ENCODE measurements at places on chromosomes 2 and 18. TPM values are rescaled to one million over a fixed set of nuclear protein-coding genes. Genes with fewer than 3 reads are reported as not detected.

DNA sequence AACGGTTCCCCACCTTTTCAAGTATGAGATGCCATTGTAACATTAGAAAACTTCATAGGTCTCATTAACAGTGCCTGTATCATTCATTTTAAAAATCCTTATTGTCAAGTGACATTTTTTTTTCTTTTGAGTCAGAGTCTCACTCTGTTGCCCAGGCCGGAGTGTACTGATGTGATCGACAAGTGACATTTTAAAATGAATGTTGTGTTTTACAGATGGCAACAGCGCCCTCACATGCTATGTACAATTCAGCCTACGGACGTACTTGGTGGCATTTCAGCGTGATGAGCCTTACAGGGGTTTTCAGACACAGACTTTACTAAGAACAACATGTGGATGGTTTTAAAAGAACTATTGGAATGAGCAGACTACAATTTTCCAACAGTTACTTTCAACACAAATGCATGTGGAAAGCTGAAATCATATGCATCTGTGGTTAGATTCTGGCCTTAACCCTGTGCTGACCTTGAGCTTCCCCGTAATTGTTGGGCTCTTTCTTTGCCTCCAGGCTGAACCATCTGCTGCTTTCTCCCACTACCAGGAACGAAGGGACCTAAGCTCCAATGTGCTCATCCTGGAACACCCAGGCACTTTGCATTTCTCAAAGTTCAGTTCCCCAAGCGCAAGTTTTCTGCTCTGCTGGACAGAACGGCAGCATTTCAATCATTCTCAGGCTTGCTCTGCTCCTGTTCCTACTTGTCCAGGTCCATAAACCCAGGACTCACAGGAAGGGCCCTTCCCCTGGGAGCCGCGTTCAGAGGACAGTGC is 119.9 kb upstream of the NDUFV2 start:
- no peaks in the 10 kb centered on the region for H3K27me3 ChIP-seq
- H3K27ac ChIP-seq = peak overlapping the region; percentile 17
- H3K36me3 ChIP-seq = no peaks in the 10 kb centered on the region
- H3K4me3 ChIP-seq = no peak overlapping the region

DNA sequence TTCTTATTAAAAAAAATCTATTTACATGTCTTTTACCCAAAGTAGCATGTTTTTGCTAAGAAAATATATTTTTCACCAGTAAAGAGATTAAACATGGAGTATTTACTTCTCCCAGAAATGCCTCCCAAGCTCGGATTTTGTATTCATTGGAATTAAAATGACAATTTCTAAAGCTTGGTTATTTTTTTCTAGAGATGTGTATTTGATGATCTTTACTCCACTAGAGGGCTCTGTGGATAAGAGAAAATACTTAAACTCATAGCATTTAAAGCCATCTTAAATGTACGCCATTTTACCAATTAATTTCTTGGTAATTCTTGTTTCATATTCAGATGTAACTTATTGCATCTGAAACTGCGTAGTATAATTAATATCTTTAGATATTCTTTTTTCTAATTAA is 461.4 kb downstream of the GALR1 start:
- DNase-seq = peak; percentile 36
- H3K27me3 ChIP-seq = no peaks in the 10 kb centered on the region
- no peak overlapping the region for H3K27ac ChIP-seq
- no peak overlapping the region for H3K4me3 ChIP-seq
- H3K4me1 ChIP-seq = no peaks in the 10 kb centered on the region
- no peaks in the 10 kb centered on the region for H3K36me3 ChIP-seq

- no peaks in the 10 kb centered on the region for H3K36me3 ChIP-seq
- no peaks in the 10 kb centered on the region for H3K27me3 ChIP-seq
- H3K27ac ChIP-seq = no peak overlapping the region
- no peak overlapping the region for H3K4me3 ChIP-seq
Observed at GRCh38 chr2:144447535-144447934, 72.4 kb downstream of the ZEB2 start.

The DNAJC5G gene
- total RNA-seq = not detected

The LRRTM1 gene
- total RNA-seq = not detected

DNA sequence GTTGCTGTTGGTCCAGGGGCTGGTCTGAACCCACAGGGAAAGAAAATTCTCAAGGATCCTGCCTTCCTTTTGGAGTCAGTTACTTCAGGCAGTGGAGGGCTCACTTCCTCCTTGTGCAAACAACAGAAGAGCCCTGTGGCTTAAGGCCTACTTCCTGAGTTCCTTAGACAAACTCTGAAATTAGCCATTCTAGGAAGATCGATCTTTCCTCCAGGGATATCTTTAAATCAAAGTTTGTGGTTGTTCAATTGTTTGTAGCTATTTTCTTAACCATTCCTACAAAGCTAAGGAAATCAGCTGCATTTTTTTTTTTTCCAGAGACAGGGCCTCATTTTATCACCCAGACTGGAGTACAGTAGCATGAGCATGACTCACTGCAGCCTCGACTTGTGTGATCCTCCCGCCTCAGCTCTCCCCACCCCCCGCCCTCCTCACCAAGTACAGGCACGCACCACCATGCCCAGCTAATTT is 156.0 kb downstream of the TANC1 start:
- H3K27me3 ChIP-seq = no peaks in the 10 kb centered on the region
- H3K4me1 ChIP-seq = peaks cover 38% of the 10 kb centered on the region
- H3K36me3 ChIP-seq = no peaks in the 10 kb centered on the region

The KCNJ13 gene
- not detected for total RNA-seq

DNA sequence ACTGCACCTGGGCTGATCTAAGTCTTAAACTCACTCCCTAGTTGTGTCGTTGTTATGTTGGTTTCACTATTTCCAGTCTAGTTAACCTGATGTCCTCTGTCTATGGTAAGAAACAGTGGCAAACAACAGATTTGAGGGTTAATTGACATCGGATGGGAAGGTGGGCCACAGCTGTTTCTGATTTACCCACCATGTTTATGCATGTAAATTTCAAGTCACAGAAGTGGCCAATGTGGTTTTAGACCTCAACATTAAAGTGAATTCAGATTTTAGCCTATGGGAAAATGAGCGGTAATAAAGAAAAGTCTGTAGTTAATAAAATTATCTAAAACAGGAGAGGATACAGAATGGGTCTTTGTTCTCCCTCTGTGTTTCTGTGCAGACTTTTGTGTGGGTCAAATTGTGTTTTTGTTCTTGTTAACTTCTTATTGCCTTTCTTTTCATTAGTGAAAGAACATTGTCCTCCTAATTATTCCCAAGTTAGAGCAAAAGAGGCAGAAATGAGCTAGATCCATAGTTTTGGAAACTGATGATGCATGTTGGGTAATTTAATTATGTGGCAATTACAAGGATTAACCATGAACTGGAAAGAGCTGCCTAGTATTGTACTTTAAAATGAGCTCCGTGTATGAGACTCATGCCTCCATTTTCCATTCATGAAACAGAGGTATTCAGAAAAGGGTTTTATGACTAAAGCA is 83.2 kb downstream of the LAMA3 start:
- H3K4me3 ChIP-seq = no peak overlapping the region
- DNase-seq = no peak
- no peaks in the 10 kb centered on the region for H3K4me1 ChIP-seq

The GKN2 gene
- not detected for total RNA-seq

- H3K36me3 ChIP-seq = no peaks in the 10 kb centered on the region
- no peak overlapping the region for H3K27ac ChIP-seq
- DNase-seq = no peak
- H3K4me1 ChIP-seq = peaks cover 19% of the 10 kb centered on the region
Observed at GRCh38 chr2:40358783-40359182, 93.1 kb downstream of the SLC8A1 start.

DNA sequence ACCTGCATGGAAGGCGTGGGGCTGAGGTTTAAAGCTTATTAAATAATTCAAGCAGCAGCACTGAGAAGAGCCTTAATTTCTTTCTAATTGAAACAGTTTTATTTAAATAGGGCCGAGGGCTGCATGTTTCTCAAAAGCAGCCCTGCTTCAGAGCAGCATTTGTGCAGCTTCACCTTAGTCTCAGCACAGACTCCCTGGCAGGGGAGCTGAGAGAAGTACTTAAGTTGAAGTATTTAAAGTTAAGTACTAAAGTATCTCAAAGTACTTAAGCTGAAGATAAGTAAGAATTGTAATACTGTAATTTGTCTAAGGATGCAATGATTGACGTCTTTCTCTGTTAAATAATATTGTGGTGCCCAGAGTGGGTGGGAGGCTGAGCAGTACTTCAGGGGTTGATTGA is 31.4 kb downstream of the IMPA2 start:
- DNase-seq = no peak
- H3K4me1 ChIP-seq = no peaks in the 10 kb centered on the region
- no peaks in the 10 kb centered on the region for H3K27me3 ChIP-seq
- no peak overlapping the region for H3K4me3 ChIP-seq
- H3K36me3 ChIP-seq = no peaks in the 10 kb centered on the region

The RAB17 gene
- 1.7 TPM for total RNA-seq

GRCh38 chr2:47403609-47404193 is 745 bp downstream of the MSH2 start:
- H3K36me3 ChIP-seq = no peaks in the 10 kb centered on the region
- H3K27me3 ChIP-seq = no peaks in the 10 kb centered on the region
- no peak for DNase-seq
- no peak overlapping the region for H3K27ac ChIP-seq
- peak overlapping the region; percentile 90 for H3K4me3 ChIP-seq

The RAB6C gene
- total RNA-seq = not detected

GRCh38 chr2:240291337-240292034 is 144.0 kb upstream of the GPC1 start:
- DNase-seq = no peak
- no peak overlapping the region for H3K4me3 ChIP-seq
- H3K27ac ChIP-seq = no peak overlapping the region
- peaks cover 16% of the 10 kb centered on the region for H3K27me3 ChIP-seq

GRCh38 chr2:26284132-26284531 is 39.4 kb downstream of the HADHB start:
- H3K4me1 ChIP-seq = peaks cover 9% of the 10 kb centered on the region
- 0 out of 2 replicates have a peak overlapping the region, but pooled peaks have one; percentile 5 for H3K27ac ChIP-seq
- H3K36me3 ChIP-seq = peaks cover 48% of the 10 kb centered on the region
- no peak overlapping the region for H3K4me3 ChIP-seq
- H3K27me3 ChIP-seq = no peaks in the 10 kb centered on the region

The PRSS56 gene
- not detected for total RNA-seq

DNA sequence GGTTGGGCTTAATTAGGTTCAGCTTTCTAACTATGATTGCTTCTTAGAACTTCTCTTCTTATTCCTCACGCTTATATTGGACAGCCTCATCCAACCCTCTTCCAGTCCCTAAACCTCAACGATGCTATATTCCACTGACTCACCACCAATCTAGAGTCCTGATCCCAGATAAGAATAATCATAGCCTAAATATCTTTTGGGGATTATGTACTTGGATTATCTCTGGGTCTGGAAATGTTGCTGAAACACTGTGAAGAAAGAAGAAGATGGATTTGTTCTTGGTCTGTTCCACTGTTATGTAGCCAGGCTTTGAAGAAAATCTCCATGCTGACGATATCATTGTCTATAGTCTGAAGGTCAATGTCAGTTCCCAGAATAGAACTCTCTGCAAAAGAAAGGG is 26.9 kb downstream of the DOK1 start:
- no peak overlapping the region for H3K4me3 ChIP-seq
- H3K36me3 ChIP-seq = no peaks in the 10 kb centered on the region

DNA sequence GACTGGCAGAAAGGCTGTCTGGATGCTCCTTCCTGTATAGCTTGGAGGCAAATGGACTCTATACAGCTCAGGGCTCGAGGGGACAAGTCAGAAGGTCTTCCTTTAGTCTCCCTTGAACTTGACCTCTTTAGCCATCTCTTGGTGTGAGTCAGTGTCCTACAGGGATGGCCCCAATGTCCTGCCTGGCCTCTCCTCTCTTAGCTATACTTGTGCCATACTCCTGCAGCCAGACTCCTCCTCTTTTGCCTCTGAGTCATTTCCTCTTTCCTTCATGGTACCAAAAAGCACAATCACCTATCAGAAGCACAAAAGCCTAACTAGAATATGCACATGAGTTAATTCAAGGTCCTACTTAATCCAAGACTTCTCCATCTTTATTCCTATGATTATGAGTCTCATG is 112.7 kb downstream of the XRCC5 start:
- H3K4me3 ChIP-seq = no peak overlapping the region
- H3K27ac ChIP-seq = peak overlapping the region; percentile 64
- H3K4me1 ChIP-seq = peaks cover 43% of the 10 kb centered on the region
- peak; percentile 65 for DNase-seq
- H3K27me3 ChIP-seq = no peaks in the 10 kb centered on the region

DNA sequence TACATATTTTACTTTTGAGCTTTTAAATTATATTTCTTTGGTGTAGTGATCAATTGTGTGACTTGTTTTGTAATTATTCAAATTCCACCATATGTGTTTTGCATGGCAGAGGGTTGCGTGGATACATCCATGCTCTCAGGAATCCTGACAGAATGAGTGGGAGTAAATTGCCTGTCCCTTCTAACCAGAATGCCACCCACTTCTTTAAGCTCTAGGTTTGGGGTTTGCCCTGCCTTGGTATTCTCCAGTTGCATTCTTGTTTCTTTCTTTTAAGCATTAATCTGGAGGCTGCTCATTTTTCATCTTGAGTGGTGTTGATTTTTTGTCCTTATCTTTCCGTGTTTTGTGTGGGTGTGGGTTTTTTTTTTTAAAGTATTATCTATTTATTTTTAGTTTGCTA is 360.0 kb downstream of the PTPRM start:
- peak; percentile 13 for DNase-seq
- no peak overlapping the region for H3K27ac ChIP-seq
- H3K27me3 ChIP-seq = no peaks in the 10 kb centered on the region
- peaks cover 21% of the 10 kb centered on the region for H3K4me1 ChIP-seq
- no peaks in the 10 kb centered on the region for H3K36me3 ChIP-seq

DNA sequence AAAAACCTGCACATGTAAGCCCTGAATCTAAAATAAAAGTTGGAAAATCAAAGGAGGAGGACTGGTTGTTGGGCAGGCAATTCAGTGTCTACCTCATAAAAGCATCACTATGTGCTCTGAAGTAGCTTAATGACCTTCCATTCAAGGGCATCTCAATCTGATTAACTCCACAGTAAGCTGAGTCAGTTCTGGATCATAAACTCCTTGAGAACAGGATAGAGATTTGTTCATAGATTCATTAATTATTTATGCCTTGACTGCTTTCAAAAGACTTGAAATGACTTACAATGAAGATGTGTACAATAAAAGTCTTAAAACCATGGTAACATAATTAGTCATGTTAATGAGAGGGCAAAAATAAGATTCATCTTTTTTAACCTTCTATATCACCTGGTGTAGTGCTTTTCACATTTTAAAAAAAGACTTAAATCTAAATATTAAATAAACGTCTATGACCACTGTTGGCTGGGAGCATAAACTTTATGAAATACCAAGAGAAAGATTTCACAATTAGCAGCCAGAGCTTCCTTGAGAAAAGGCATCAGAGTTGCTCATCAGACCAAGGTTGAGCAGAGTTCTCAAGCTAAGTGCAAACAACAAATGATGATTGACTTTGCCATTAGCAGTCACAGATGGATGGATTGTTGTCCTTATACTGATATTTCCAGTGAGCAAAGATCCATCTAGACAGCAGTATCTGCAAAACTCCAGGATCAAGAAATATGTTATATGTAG is 237.3 kb upstream of the THUMPD2 start:
- H3K27ac ChIP-seq = 0 out of 2 replicates have a peak overlapping the region, but pooled peaks have one; percentile 11
- H3K36me3 ChIP-seq = no peaks in the 10 kb centered on the region
- H3K27me3 ChIP-seq = no peaks in the 10 kb centered on the region
- peak; percentile 63 for DNase-seq
- no peak overlapping the region for H3K4me3 ChIP-seq

DNA sequence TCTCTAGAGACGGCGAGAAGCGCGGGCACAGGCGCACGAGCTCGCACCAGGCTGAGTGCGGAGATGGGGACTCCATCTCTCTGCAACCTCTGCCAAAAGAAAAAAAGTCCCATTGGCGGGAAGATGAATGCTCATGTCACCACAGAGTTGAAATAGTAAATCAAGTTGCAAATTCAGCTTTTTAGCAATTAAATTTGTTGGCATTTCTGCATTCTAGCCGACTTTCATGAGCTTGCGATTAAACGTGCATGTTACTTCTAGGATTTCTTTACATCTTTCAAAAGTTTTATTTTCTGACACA is 588 bp downstream of the CHAC2 start:
- H3K36me3 ChIP-seq = peaks cover 3% of the 10 kb centered on the region
- H3K27ac ChIP-seq = peak overlapping the region; percentile 63
- no peaks in the 10 kb centered on the region for H3K27me3 ChIP-seq
